ENCODE measurements at places on chromosomes 5 and 9.
A peak's percentile ranks its signal among the peaks of the same experiment; 100 is the strongest.

GRCh38 chr9:133869674-133870405 lies 122.3 kb downstream of the VAV2 start:
- DNase-seq = no peak

- DNase-seq = no peak
Observed at GRCh38 chr9:133659516-133659915, 23.4 kb downstream of the DBH start.

GRCh38 chr9:99027443-99027842 lies 77.5 kb upstream of the TGFBR1 start:
- DNase-seq = no peak

DNA sequence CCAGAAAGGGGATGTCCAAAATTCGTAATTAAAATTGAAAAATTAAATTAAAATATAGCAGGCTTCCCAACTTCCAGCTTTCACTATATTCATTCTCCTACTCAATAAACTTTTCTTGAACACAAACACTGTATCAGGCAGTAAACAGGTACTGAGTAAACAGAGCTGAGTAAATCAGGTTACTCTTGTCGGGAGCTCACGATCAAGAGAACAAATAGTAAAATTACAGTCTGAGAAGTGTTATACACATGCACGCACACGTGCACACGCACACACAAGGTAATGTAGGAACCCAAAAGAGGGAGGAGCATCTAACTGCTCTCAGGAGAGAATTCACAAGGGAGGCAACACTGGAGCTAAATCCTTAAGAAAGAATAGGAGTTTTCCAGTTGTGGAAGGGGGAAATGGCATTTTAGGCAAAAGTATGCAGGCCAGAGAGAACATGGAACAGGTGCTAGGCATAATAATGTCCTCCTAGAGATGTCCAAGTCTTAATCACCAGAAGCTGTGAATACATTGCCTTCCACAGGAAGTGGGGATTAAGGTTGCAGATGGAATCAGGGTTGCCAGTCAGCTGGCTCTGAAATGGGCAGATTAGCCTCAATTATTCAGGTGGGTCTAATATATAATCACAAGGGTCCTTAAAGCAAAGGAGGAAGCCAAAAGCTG lies 598.8 kb upstream of the BRINP1 start:
- DNase-seq = no peak

DNA sequence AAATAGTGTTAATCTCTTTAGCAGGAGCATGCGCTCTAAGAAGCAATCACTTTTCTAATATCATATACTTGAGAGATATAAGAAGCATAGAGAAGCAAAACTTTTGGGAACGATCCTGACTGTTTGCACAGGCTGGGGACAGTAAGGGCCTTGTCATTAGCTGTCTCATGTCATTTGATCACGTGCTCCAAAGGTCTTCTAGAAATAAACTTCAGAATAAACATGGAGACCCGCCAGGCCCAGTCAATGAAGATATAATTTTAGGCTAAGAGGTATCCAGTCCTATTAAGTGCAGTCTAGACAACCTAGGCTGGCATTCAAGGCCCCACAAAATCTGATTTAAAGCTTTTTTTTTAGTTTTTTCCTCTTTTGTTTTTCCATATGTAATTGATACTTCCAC lies 111.0 kb upstream of the APC start:
- DNase-seq = no peak

- no peak for DNase-seq
Observed at GRCh38 chr5:86374611-86375010, 243.1 kb upstream of the COX7C start.

GRCh38 chr9:131276094-131276888 lies at the start of gene FAM78A:
Gene FAM78A (minus strand): TSS chr9:131276510. CDS start chr9:131276179, 331 bp downstream.
- DNase-seq = peak; percentile 13

GRCh38 chr9:21153336-21154017 lies 11.8 kb upstream of the IFNW1 start:
- DNase-seq = peak; percentile 37

DNA sequence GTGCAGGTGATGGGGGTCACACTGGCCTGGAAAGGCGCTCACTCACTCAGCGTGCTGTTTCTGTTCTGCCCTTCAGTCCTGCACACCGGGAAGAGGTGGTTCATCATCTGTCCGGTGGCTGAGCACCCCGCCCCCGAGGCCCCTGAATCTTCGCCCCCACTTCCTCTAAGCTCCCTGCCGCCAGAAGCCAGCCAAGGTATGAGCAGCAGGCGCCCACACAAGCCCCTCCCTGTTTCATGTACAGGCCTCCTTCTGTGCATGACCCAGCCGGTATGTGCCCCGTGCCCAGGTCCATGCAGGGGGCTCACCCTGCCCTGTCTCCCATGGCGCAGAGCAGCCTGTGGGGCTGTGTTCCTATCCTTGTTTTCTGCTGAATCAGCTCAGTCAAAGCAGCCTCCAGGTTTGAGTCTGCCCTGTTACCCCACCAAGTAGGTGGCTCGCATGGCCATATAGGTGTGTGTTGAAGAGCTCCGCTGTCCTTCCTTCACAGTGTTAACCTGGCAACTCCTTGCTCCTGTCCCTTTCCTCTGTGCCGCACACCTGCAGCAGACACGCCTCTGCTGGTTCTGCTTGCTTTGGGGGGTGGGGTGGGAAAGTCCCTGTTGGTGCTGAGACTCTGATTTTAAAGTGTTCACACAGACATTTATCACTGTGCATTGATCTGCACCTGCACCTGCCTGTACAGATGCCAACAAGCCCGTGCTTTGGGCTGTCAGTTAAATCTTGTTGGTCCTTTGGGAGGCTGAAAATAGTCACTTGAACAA lies 84.8 kb downstream of the WNK2 start:
- DNase-seq = no peak

DNA sequence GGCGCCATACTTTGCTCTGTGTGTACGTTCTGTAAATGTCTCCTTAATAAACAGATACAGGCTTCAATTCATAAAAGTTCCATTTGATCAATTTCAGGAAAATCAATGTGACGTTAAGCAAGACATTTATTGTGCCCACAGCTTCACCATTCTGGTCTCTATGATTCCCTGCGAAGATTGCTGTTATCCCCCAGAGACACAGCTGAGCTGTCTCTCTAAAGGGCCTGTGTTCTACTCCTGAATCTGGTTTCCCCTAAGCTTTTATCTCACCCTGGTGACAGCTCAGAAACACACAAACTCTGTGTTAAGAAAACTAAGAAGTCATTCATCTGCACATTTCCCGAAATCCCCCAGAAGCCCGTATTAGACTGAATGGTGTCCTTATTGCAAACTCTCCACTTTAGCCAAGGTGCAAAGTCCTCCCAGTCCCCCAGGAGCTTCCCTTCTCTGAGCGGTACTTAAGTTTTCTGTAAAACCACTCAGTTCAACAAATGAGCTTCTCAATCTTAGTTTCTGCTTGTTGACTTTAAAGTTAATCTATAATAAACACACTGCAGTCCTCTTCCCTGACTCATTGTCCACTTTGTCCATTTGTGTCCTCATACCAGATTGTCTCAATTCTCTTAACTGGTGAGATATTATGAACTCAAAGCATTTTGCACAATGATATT lies 1.4 kb upstream of the C5orf15 start:
- DNase-seq = peak; percentile 68

- DNase-seq = peak; percentile 79
Observed at GRCh38 chr9:114184071-114184470, 28.7 kb downstream of the COL27A1 start.

GRCh38 chr9:113475031-113475430 lies 11.5 kb downstream of the RGS3 start:
- no peak for DNase-seq

DNA sequence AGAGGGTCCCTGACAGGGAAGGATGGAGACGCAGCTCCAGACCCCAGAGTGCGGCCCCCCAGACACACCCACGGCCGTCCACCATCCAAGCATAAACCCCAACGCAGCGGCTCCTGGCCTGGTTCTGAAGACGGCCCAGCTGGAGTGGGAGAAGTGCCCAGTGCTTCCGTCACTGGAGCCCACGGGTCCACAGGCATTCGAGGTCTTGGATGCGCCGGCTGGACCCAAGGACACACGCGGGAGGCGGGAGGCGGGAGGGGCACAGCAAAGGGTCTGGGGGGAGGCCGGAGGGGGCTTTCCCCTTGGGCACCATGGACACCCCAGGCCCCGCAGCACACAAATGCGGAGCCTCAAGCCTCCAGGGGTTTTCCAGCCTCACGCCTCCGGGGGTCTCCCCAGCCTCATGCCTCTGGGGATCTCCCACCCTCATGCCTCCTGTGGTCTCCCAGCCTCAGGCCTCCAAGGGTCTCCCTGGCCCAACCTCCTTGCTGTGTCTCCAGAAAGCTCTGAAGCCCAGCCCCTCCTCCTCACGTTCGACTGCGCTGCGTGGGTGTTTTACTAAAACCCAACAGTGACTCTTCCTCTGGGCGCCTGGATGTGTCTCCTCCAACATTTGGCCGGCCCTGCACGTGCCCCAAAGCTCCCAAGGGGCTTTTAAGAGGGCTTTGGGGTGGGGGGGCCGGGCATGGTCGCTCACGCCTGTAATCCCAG lies 15.2 kb downstream of the EXD3 start:
- no peak for DNase-seq

GRCh38 chr5:78004559-78004958 lies 228.4 kb upstream of the TBCA start:
- no peak for DNase-seq

- no peak for DNase-seq
Observed at GRCh38 chr5:108919591-108920326, 172.1 kb downstream of the FER start.

DNA sequence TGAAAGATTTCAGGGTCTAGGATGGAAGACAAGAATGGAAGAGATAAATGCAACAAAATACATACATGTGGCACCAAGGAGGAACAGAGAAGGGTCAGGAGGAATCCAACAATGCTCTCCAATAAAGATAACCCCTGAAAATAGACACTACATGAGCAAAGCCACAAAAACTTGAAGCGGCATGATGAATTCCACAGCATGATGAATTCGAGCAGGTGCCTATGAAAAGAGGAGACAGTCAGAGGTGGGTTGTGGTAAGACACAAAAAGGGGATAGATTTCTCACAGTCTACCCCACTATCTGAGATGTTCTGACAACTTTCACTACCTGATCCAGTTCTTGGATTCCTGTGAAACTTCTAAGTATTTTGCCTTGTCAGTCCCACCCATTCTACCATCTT lies 81.5 kb upstream of the PAPPA start:
- DNase-seq = no peak

- DNase-seq = peak; percentile 55
Observed at GRCh38 chr5:151719228-151720000, 32.7 kb upstream of the SPARC start.

GRCh38 chr9:18605766-18606180 lies 131.8 kb downstream of the ADAMTSL1 start:
- DNase-seq = peak; percentile 71

GRCh38 chr9:136985027-136985602 lies 2.3 kb downstream of the LCNL1 start:
- no peak for DNase-seq

- no peak for DNase-seq
Observed at GRCh38 chr5:142870532-142871362, 100.6 kb downstream of the ARHGAP26 start.

- no peak for DNase-seq
Observed at GRCh38 chr5:145445027-145445426, 390.1 kb downstream of the PRELID2 start.

GRCh38 chr5:149414405-149415065 lies 35.4 kb upstream of the IL17B start:
- no peak for DNase-seq

DNA sequence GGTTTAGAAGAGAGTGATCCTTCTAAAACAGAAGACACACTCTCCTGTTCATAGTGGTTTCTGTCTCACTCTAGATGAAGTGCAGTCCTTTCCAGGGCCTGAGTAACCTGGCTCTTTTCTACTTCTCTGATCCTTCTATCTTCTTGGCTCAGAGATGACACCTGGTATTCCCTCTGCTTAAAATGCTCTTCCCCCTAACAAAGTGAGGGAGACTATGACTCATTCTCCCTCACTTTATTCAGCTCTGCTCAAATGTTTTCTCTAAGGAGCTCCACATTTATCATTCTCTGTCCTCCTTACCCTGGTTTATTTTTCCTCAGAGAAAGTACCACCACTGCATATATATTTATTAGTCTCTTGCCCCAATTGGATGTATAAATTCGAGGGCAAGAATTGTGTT lies 24.6 kb downstream of the TUT7 start:
- DNase-seq = peak; percentile 16

GRCh38 chr9:92988215-92988768 lies 41.0 kb downstream of the FGD3 start:
- DNase-seq = no peak

- no peak for DNase-seq
Observed at GRCh38 chr9:23522952-23523351, 303.1 kb downstream of the ELAVL2 start.

GRCh38 chr5:78781611-78782286 lies 133.2 kb upstream of the LHFPL2 start:
- no peak for DNase-seq

DNA sequence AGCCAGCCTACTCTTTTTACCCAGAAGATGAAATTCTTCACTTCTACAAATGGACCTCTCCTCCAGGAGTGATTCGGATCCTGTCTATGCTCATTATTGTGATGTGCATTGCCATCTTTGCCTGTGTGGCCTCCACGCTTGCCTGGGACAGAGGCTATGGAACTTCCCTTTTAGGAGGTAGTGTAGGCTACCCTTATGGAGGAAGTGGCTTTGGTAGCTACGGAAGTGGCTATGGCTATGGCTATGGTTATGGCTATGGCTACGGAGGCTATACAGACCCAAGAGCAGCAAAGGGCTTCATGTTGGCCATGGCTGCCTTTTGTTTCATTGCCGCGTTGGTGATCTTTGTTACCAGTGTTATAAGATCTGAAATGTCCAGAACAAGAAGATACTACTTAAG lies 16.6 kb downstream of the OCLN start:
- no peak for DNase-seq

DNA sequence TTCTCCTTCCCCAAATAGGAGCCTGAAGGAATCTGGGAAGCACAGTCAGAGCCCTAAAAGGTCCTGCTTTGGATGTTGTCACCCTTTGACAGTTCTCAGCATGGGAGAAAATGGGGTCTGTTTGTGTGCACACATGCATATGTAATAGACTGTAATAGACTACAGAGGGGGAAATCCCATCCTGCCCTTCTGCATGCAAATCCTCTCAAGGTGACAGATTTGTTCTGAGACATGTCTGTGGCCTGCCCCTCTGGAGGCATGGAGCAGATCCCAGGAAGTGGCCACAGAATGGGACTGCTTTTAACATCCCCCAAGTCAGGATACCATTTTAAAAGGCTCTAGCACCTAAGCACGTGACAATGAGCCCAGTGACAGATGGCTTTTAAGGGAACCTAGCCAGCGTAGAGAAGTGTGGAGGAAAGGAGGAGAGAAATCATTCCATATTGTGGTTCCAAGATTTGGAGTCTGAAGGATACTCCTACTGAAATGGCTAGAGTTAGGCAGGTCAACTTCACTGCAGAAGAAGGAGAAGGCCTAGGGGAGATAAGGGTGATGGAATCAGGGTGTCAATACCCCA lies 483.5 kb downstream of the SPOCK1 start:
- no peak for DNase-seq

DNA sequence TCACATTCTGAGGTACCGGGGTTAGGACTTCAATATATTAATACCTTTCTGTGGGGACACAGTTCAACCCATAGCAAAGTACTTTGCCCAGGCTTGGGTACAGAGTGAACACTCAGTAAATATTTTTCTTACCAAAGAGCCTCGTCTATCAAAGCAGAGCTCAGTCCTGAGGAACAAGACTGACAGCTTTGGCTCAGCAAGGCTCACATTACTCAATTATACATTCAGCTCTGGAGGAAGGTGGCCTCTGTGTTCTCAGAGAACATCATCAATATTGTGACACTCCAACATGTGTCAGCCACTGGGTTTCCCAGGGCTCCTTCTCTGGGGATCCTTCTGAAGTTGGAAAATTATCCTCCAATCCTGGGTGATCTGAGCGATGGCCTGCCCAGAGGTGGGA lies 186.4 kb downstream of the NMUR2 start:
- no peak for DNase-seq

Data from iris pigment epithelial cell (primary cell).